SHP77 treated with DMSO at 0.1 percent for 48 hours (cell line): ENCODE measurements at places on chromosomes 7 and 10.

GRCh38 chr7:10120936-10121335 lies 852.7 kb upstream of the PHF14 start:
- no peak for DNase-seq

GRCh38 chr10:67257018-67257417 lies 331.2 kb downstream of the LRRTM3 start:
- DNase-seq, result no peak

- no peak for DNase-seq
Measured at GRCh38 chr10:95229724-95230627, 35.9 kb downstream of the ACSM6 start.

DNA sequence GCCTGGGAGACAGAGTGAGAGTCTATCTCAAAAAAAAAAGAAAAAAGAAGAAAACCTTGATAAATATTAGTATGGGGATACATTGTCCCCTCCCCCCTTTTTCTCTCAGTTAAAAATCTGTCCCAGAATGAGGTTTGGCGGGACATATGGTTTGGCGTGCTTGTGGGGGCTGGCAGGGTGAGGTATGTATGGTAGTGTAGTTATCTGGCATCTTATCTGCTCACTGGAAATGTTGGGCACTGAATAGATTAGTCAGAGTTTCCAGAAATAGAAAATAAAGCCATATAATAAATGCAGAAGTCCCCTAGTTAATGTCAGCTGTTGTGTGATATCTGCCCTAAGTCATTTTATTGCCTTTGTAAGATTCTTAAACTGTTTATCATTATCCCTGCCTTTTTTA lies 397.5 kb upstream of the GALNT17 start:
- DNase-seq, result no peak

DNA sequence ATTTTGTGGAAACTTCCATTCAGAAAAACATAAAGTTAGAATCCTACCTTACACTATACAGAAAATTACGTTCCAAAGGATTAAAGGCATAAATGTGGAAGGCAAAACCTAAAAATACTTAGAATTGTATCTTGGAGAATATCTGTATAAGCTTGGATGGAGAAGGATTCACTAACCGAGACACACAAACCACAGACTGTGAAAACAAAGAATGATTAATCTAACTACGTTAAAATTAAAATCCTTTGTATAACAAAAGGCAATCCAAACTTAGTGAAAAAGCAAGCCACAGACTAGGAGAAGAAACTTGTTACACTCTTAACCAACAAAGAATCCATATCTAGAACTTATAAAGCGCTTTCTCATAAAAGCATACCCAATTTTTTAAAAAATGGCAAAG lies 678.8 kb downstream of the INHBA start:
- no peak for DNase-seq

DNA sequence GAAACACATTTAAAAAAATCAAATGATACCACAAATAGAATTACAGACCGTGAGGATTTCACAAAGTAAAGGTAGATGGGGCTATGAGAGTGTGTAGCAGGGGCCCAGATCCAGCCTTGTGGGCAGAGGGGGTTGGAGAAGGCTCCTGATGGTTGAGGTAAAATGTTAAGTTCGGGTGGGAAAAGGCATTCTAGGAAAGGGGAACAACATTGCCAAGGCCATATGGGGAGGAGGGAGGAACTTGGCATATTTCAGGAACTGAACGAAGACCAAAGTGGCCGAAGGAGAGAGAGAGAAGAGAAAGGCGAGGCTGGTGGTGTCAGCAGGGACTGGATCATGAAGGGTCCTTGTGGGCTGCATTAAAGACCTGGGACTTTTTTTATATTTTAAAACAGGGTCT lies 98.9 kb downstream of the CARD11 start:
- DNase-seq, result no peak

DNA sequence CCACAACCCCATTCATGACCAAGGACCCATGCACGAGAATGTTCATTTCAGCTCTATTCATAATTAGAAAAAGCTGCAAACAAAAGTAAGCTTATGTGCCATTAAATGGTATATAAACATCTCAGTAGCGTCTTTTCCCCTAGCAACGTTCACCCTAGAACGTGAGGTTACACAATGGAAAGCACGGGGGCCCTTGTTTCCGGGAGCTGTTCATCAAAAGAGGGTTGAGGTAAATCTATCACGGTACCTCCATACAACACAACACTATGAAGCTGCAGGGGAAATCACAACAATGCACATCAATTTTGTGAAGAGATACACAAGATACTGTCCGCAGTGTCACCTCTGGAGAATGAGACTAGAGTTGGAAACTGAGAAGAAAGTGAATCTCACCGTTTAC lies 80.9 kb upstream of the DDC start:
- no peak for DNase-seq

DNA sequence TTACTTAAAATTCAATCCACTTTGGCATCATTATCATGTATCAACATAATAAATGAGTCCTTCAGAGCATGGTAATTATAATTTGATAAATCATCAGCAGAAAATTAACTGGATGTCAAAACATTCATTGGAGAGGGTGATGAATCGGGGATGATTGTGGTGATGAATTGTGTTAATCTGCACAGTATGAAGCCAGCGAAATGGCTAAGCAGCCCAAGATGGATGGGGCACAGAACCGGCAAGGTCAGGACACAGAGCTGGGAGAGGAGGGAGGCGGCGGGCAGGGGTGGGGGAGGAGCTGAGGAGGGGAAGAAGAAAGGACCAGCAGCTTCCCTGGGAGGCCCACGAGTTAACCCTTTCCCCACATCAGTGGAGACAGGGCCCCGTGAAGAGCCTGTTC lies 536.1 kb downstream of the LRMDA start:
- DNase-seq, result no peak

DNA sequence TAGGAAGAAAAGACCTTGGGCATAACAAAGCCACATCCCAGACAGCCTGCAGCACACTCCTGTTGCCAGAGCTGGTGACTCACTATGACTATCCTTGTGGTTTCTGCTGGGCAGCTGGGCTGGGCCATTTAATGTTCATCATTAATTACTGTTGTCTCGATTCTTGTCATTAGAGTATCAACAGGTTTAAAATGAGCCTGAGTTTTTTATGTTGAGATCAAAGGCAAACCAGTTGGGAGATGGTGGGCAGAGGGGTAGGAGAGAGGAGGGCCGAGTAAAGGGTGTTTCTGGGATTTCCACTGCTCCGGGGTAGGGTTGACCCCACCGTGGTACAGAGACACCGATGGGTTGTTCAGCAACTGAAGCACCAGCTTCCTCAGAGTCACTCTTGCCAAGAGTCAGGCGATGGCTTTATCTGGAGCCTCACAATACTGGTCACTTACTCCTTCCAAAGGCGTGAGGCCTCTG lies 128.7 kb upstream of the LYZL1 start:
- no peak for DNase-seq

DNA sequence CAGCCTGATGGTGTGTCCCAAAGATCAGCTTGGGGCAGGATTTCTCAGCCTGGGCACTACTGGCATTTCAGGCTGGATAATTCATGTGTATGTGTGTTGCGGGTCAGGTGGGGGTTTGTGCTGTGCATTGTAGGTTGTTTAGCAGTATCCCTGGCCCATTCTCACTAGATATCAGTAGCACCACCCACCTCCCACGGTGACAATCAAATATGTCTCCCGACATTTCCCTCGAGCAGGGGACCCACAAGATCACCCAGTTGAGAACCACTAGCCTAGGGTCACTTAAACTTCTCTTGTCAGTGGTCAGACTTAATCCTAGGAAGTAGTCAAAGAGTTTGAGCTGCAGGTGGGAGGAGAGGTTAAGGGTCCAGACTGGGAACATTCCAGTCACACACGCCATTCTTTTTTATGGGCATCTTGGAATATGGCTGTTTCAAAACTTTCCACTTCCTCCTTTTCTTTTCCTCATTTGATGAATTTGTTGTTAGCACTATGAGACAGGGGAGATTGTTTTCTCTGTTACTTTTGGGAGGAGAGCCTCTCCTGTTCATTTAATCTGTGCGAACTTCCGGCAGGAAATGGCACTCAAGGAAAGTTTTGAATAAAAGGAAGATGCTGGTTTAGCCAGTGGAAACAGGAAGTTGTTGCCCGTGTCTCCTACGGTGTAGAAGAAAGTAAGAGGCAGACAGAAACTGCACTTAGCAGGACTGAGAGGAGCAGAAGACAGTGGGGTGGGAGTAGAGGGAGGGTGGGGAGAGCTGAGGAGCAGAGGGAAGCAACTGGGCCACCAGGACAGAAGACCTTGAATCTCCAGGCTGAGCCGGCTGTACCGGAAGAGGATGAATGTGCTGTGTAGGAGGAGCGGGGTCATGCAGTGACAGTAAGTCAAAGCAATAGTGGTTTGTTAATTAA lies 17.6 kb upstream of the EXOC6 start:
- DNase-seq, result no peak

DNA sequence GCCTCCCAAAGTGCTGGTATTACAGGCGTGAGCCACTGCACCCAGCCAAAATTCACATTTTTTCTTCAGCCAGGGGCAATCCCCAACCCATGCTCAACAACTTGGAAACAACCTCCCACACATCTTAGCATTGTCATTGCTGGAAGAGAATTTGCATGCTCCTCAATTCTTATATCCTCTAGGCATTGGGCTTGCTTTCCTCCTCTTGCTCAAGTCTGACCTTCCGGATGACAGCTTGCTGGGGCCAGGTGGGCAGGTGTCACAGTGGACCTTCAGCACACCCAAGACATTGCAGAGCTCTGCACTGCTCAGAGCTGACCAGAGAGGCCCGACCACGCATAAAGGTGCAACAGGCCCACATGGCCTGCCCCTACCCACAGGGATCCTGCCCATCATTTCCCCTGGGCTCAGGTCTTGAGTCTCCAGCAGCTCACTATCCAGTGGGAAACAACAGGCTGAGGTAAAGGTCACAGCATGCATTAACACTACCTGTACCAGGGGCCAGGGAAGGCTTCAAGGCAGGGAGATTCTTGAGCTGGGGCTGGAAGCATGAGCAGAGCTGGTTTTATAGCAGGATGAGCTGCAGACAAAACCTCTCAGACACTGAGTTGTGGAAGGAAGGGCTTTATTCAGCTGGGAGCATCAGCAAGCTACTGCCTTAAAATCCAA lies 6.8 kb upstream of the GPR15LG start:
- DNase-seq, result no peak

DNA sequence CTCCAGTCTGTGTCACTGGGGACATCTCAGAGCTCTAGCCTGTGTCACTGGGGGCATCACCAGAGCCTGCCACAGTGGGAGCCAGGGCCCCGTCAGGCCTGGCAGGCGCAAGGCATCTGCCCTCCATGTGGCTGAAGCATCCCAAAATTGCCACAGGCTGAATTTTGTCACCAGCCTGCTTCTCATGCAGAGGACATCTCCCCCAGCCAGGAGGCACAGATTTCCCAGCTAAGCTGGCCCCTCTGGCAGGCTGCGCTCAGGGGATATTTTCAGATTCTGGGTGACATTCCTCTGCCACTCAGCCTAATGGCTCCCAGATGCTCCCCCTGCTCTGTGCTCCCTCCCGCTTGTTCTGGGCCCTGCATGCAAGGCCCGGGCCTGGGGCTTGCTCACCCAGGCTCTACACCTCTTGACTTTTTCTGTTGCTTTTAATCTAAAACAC lies 64.6 kb downstream of the COL13A1 start:
- no peak for DNase-seq

DNA sequence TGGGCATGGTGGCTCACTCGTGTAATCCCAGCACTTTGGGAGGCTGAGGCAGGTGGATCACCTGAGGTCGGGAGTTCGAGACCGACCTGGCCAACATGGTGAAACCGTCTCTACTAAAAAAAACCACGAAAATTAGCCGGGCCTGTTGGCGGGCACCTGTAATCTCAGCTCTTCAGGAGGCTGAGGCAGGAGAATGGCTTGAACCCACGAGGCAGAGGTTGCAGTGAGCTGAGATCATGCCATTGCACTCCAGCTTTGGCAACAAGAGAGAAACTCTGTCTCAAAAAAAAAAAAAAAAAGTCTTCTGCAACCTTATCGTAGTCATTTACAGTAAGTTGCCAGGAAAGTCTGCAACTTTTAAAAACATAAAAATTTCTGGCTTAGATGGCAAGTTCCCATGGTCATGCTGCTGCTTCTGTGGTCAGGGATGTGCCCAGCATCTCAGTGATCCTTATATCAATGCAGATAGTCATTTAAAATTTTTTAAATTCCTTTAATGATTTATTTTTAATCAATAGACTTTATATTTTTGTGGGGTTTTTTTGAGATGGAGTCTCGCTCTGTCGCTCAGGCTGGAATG lies 15.6 kb downstream of the SUFU start:
- DNase-seq, result no peak

- no peak for DNase-seq
Measured at GRCh38 chr7:2109936-2110609, 122.7 kb downstream of the MAD1L1 start.

GRCh38 chr7:157222687-157223086 lies 84.0 kb downstream of the UBE3C start:
- no peak for DNase-seq

GRCh38 chr10:123643315-123643714 lies 22.8 kb upstream of the GPR26 start:
- DNase-seq, result no peak

DNA sequence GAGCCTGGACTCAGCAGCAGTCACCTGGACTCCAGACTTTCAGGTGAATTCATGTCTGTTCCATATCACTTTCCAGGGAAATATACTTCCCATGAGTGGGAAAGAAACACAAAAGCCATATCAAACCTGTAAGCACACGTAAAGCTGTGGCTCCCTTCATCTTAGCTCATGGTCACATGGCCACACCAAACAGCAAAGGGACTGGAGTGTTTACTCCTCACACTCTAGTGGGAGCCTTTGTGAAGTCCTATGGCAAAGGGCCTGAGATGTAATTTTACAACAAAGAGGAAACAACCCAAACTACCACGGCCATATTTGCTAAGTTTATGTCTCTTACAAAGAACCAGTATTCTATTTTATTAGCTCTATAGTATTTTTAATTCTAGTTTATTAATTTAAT lies 16.3 kb downstream of the SFTPA1 start:
- DNase-seq, result no peak

DNA sequence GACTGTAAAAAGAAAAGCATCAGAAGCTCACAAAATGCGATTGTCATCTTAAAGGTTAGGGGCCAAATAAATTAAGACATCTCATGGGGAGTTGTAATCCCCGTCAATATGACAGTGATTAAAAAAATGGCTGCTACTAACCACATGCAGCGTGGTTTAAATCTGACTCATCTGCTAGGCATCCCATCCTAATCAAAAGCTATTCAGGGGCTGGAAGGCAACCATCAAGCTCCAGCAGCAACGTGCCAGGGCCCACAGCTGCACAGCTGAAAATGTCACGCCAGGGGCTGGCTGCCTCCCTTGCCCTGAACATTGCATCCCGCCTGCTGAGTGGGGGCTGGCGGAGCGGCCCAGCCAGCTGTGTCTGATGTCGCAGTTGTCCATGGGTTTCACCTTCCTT lies 66.3 kb upstream of the FRMD4A start:
- DNase-seq, result no peak

DNA sequence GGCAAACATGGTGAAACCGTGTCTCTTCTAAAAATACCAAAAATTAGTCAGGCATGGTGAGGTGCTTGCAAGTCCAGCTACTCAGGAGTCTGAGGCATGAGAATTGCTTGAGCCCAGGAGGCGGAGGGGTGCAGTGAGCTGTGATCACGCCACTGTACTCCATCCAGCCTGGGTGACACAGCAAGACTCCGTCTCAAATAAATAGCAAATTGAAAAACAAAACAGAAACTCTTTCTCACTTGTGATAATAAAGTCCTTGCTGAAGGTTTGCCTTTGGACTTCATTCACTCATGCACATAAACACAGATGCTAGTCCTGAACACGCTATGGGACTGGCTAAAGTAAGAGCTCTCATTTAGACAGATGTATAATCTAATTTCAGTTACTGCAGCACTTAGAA lies 37.6 kb downstream of the ANK3 start:
- no peak for DNase-seq

GRCh38 chr10:1942478-1942877 lies 205.2 kb upstream of the ADARB2 start:
- no peak for DNase-seq

GRCh38 chr7:152108359-152108758 lies 82.9 kb downstream of the GALNT11 start:
- no peak for DNase-seq
